ENCODE measurements at places on chromosomes 16 and 17. TPM values are rescaled to one million over a fixed set of nuclear protein-coding genes. Genes with fewer than 3 reads are reported as not detected.

Gene CCDC144A
- 1.6 TPM for total RNA-seq

Gene ALOXE3
- 0.19 TPM for total RNA-seq

Gene KRTAP9-2
- not detected for total RNA-seq

Gene LRRC36
- total RNA-seq = 0.55 TPM

Gene PCGF2
- total RNA-seq = 1.2 TPM

Gene FGF11
- total RNA-seq = 2.1 TPM

Gene SHISA6
- not detected for total RNA-seq

Gene ACSM2A
- total RNA-seq = not detected

Gene TRPV3
- 0.61 TPM for total RNA-seq

Gene SLC5A10
- not detected for total RNA-seq

Gene PMP22
- total RNA-seq = 0.38 TPM

Gene CES5A
- not detected for total RNA-seq

Gene SOX8
- 0.63 TPM for total RNA-seq

Gene STX1B
- total RNA-seq = 0.34 TPM
